ENCODE measurements at places on chromosomes 12 and 14.

- DNase-seq, result no peak
These were observed 235.2 kb downstream of the CACNA1C start for GRCh38 chr12:2288001-2288400.

DNA sequence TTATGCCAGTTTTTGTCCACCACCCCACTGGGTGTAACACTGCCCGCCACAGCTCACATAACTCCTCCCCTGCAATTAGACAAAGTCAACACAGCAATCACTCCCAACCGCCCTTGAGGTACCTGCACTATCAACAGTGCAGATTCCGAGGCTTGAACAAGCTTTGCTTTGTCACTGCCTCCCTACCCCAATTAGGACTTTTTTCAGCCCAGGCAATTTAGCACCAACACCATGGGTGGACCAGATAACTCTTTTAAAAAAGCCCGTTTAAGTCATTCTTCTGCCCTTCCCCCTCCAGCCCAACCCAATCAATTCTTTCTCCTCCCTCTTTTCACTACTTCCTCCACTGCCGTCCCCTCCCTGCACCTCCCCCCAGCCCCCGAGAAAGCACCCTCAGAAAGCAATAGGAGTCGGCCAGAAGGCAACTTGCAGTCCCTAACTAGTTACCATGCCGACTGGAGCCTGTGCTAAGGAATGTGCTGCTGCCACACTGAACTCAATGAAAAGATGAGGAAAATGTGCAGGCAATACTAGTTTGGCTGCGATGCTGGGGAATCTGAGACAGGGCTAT, 45.7 kb upstream of the OTX2 start:
- DNase-seq, result no peak

DNA sequence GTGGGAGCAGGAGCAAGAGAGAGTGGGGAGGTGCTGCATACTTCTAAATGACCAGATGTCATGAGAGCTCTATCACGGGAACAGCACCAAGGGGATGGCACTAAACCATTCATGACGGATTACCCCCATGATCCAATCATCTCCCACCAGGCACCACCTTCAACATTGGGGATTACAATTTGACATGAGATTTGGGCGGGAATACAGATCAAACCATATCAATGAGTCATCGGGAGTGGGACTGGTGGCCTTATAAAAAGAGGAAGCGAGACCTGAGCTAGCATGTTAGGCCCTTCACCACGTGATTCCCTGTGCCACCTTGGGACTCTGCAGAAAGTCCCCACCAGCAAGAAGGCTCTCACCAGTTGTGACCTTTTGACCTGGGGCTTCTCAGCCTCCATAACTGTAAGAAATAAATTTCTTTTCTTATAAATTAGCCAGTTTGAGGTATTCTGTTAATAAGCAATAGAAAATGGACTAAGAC, 28.7 kb downstream of the COX8C start:
- DNase-seq, result no peak

DNA sequence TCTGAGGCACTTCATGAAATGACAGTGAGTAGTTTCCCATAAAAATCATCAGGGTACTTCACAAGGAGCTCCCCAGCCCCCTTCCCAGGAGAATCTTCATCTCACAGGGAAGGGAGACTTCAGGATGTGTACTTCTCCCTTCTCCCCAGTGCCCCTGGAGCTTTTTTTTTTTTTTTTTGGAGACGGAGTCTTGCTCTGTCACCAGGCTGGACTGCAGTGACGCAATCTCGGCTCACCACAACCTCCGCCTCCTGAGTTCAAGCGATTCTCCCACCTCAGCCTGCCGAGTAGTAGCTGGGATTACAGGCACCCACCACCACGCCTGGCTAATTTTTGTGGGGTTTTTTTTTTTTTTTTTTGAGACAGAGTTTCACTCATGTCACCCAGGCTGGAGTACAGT, 10.4 kb downstream of the ITPK1 start:
- DNase-seq, result no peak

DNA sequence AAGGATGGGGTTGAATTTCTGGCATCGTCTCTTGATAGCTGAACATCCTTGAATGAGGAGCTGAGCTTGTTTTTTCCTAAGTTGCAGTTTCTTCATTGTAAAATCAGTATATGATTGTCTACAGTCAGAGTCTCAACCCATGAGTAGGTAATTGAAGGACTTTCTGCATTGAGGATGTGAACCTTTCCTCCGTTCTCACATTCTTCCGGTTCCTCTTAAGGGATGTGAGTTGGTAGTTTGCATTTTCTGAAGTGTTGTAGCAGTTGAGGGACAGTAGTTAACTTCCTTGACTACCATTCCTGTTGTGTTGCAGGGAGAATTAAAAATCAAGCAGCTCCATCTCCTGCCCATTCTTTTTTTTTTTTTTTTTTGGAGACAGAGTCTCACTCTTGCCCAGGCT, 19.1 kb downstream of the TPCN1 start:
- no peak for DNase-seq

GRCh38 chr14:23355871-23356435, 3.3 kb upstream of the SLC22A17 start:
- DNase-seq, result no peak

- DNase-seq, result no peak
These were observed 64.6 kb upstream of the LTA4H start for GRCh38 chr12:96099986-96100385.

- no peak for DNase-seq
These were observed 77.5 kb upstream of the IFNG-AS1 start for GRCh38 chr12:67911789-67912188.

GRCh38 chr12:117155278-117156060, 34.8 kb downstream of the FBXO21 start:
- peak; percentile 71 for DNase-seq

GRCh38 chr14:87944987-87945604, 47.9 kb downstream of the GALC start:
- no peak for DNase-seq

DNA sequence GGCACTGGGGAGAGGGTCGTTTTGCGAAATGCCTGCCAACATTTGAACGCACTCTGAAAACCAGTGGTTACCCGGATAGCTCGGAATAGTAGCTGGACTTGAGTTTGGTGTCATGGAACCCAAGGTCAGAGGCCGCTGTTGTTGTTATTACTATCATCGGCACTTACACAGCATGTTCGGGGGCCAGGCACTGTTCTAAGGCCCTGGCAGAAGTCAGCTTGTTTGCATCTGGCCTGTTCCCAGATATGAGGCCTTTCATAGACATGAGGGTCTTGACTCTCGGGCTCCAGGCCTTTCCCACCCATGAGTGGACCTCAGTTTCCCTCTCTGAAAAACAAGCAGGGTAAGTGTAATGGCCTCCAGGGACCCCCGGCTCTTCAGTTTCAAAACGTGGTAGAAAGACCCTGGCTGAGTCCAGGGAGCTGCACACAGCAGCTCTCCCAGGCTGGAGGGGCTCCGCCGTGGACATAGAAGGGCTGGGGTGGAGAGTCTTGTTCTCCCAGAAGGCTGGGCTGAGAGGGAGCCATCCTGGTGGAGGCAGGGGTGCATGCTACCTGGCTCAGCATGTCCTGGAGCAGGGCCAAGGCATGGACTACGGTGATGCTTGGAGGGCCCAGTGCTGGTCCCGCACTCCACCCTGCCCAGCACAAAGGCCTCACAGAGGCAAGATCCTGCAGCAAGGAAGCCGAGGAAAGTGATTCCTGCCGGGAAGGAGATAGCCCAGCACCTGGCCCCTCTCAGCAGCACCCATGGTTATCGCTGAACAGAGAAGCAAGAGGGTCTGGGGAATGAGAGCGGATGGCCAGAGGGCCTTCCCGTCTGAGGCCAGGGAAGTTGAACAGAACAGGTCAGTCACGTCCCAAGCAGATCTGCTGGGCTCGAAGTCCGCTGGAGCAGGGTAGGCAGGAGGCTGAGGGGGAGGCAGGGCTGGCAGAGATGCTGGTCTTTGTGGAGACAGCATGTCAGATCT, 63.5 kb upstream of the C14orf180 start:
- no peak for DNase-seq

- no peak for DNase-seq
These were observed 37.7 kb downstream of the FGD4 start for GRCh38 chr12:32437095-32437515.

GRCh38 chr12:34296143-34297041, 274.1 kb downstream of the ALG10 start:
- DNase-seq, result peak; percentile 4

DNA sequence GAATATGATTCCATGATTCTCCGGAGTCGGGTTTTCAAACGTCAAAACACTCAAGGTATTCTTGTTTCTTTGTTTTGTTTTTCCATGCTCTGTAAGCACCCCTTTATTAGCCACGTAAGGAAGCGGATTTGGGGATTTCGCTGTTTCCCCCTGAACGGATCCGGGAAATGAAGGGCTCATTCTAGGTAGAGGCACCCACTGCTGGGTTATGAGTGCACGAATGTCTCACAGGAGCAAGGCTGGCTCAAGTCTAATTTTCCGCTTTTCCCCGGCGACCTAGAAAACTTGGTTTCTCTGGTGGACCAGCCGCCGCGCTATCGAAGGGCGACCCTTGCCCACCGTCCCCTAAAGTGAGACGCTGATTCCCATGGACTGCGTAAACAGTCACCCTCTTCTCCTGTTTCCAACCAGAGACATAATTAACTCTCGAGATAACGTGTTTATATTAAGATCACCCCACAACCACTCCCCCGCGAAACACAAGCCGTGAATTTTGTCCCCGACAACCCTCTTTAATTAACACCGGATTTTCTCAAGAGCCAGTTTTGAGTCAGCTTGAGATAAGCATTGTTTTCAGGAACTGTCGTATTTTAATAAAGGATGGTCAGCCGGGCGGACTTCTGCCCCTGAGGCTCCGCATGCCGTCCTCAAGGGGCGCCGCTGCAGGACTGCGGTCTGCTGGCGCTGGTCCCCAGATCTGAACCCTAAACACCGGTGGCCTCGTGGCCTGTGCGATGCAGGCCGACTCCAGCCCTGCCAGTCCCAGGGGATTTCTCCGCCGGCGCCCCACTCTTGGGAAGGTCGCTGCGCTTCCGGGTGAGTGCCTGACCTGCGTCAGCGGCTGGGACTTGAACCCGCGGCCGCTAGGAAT, 515 bp upstream of the ABCC9 start:
- no peak for DNase-seq

- DNase-seq, result no peak
These were observed 64.9 kb downstream of the MIPOL1 start for GRCh38 chr14:37262649-37263048.

DNA sequence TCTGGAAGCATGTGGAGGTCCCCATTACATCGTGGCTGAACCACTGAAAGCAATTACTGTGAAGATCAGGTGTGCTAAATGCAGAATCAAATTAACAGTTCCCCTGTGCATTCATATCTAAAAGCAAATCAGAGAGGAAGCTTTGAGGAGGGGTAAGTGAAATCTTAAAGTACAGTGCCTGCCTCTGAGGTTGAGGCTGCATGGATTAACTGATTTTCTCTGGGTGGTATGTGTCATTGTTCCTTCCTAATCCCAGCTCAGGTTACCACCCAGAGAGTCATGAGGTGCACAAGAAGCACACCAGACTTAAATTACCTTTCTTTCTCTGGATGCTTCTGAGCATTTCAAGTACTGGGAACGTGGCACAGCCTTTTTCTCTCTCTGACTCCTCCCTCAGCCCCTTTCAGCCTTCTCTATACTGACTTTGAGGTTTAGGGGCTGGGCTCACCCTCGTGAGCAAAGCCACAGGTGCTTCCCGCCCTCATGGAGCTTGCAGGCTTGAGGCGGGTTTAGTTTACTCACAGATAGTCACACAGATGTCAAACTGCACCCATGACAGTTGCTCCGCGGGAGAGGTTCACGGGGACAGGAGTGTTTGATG, 237.6 kb upstream of the CRY1 start:
- no peak for DNase-seq

DNA sequence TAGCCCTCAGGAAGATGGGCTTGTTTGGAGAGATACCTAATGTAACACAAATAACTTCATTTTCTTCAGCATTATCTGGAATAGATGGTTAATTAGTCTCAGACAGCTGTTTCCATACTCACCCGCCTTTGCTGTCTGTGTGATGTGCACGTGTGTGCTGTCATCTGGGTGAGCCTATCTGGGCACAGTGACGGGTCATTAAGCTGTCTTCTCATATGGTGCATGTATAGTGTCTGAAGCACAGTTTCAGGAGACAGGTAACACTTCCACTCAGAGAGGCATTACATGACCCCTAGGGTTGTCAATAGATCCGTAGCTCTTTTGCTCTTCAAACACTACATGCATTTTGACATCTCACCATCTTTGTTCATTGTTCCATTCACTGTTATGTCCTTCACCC, 493.3 kb downstream of the APAF1 start:
- no peak for DNase-seq

GRCh38 chr12:989751-990660, 1.0 kb upstream of the ERC1 start:
- peak; percentile 57 for DNase-seq

DNA sequence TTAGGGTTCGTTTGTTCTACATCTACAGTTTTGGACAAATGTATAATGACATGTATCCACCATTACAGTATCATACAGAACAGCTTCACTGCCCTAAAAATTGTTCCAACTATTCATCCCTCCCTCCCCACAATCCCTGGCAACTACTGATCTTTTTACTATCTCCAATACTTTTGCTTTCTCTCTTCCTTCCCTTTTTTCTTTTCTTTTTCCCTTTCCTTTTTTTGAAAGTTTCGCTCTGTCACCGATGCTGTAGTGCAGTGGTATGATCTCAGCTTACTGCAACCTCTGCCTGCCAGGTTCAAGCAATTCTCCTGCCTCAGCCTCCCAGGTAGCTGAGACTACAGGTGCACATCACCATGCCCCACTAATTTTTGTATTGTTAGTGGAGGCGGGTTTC, 2.6 kb upstream of the ACOT4 start:
- DNase-seq, result no peak

- DNase-seq, result peak; percentile 76
These were observed 448.5 kb downstream of the TMEM121 start for GRCh38 chr14:105974902-105975301.

DNA sequence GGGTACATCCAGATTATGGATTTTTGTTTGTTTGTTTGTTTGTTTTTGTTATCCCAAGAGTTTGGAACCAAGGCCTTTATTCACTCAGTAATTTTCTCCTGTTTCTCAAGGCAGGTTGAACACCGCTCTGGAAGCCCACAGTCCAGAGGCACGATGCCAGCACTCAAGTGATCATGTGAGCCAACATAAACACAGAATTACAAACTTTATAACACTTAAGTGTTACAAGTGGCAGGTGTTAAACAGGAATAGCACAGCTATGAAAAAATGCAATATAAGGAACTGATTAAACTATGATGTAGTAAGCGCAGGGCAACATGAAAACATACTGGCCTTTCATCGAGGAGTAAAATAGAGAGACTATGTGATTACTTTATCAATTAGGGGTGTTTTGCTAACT, 1885.8 kb upstream of the SEL1L start:
- DNase-seq, result no peak

- no peak for DNase-seq
These were observed 42.2 kb upstream of the NRXN3 start for GRCh38 chr14:78127961-78128360.

GRCh38 chr14:91400696-91401095, 16.9 kb downstream of the CCDC88C start:
- no peak for DNase-seq

- no peak for DNase-seq
These were observed 147.9 kb upstream of the E2F7 start for GRCh38 chr12:77213319-77213718.
